ENCODE measurements at places on chromosomes 5 and 9.

DNA sequence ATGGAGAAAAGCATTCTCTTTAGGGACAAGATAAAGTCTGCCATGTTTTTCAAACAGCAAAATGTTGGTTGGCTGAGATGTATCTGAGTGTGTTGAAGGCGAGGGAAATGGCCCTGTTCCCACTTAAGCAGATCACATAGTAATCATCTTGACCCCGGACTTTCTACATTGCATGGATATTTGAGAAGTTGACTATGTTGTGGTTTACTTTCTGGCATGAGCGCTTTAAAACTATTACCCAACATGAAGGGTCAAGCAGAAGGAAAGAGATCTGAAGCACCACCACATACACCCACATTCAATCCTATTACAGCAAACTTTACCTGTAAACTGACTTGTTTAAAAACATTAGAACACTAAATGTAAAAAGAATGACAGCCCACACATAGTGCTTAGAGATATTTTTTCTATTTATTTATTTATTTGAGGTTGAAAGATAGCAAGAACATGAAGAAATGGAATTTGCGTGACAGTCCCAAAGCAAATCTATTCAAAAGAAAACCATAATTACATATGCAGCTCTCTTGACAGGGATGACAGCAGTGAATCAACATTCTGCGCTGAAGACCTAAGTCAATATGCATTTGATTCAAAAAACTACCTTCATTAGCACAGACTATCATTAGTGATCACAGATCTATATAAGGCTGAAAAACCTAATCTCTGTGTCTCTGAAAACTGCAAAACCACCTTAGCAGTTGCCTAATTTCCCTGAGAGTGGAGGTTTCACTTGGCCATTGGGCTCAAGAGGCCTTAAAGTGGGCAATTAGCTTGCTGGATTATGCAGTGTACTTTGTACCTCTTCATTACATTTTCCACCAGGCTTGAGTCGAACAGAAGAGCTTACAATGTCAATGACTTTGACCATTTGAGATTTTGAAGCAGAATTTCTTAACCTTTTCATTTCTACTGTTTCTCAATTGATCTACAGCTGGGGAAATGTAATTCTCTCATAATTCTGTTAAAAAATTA lies 195.0 kb downstream of the PDE4D start:
- DNase-seq = no peak

- no peak for DNase-seq
These were observed 105.2 kb downstream of the SH3TC2 start for GRCh38 chr5:148957591-148958202.

GRCh38 chr5:66864240-66864884 lies 268.2 kb downstream of the MAST4 start:
- no peak for DNase-seq

GRCh38 chr5:120152472-120152871 lies 311.6 kb upstream of the PRR16 start:
- no peak for DNase-seq

- no peak for DNase-seq
These were observed 167.4 kb upstream of the KIF2A start for GRCh38 chr5:62138607-62139006.

- no peak for DNase-seq
These were observed 551.9 kb downstream of the PRELID2 start for GRCh38 chr5:145283141-145283810.

DNA sequence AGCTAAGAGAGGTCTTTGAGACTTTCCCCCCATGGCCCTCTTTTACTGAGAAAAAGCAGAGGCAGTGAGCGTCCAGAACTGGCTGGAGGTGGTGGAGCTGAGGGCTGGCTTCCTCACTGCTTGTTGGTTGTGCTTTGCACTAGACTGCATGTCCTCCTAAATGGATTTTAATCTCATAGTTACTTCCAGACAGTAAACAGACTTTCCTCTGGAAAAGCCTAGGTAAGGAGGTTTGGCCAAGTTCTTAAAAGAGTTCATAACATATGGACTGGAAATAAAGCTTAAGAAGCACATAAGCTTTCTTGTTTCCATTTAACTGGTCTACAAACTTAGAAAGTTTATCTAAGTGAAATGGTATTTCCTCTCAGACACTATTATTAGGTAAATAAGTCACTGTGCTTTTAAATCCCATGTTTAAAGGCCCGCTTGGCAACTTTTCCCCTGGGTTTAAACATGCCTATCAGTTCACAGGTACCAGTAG lies 2.0 kb downstream of the ASPN start:
- DNase-seq = no peak

Data from NCI-H1105 (cell line).